ENCODE measurements at places on chromosomes 3 and 15.

- DNase-seq: no peak
Observed at GRCh38 chr3:59401924-59402323, 352.1 kb upstream of the CFAP20DC start.

- DNase-seq: no peak
Observed at GRCh38 chr15:29456255-29456654, 186.6 kb upstream of the NSMCE3 start.

- DNase-seq: no peak
Observed at GRCh38 chr3:31244929-31245817, 287.6 kb upstream of the STT3B start.

GRCh38 chr15:69704229-69704628, 251.6 kb downstream of the RPLP1 start:
- DNase-seq: no peak

GRCh38 chr3:169526246-169526645, 137.3 kb downstream of the MECOM start:
- no peak for DNase-seq

DNA sequence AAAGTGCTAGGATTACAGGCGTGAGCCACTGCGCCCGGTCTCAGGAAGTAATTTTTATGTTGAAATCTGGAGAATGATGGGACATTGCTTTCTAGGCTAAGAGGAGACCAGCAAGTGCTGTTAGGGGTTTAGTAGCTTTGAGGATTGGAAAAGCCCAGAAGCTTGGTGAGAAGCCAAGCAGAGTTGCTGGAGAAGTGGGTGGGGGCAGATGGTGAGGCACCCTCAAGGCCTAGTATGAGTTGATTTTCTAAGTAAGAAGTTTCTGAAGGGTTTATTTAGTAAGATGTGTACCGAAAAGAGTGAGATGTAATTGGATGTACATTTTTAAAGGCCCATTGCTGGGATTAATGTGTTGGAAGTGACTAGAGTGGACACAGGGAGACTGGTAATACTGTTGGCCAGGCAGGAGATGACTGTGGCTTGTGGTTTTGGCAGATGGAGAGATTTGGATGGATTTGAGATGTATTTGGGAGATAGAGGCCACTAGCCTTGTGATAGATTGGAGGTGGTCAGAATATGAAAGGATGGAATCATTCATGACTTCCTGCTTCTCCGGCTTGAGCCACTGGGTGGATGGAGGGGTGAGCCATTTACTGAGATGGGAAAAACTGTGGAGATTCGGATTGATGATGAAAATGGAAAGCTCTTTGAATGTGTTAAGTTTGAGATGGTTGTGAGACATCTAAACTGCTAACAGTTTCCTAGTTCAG, 2.3 kb downstream of the LRRC28 start:
- no peak for DNase-seq

- DNase-seq: no peak
Observed at GRCh38 chr3:158725348-158726011, 6.8 kb downstream of the RARRES1 start.

DNA sequence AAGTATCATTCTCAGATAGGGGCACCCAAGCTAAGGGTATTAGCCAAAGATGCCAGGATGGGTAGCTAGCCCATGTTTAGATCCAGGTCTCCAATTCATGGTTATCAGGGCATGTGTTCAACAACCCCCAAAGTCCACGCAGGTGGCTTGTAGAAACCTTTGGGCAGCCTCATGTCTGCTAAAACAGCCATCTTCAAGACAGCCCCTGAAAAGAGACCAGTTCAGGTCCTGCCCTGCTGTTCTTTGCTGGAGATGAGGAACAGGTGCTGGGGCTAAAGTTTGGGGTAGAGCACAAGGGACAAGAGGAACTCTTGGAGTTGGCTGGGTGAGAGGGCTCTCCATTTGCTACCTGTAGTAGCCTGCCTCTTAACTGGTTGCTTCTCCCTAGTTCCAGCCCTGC, 4.6 kb downstream of the PPM1M start:
- DNase-seq: no peak

DNA sequence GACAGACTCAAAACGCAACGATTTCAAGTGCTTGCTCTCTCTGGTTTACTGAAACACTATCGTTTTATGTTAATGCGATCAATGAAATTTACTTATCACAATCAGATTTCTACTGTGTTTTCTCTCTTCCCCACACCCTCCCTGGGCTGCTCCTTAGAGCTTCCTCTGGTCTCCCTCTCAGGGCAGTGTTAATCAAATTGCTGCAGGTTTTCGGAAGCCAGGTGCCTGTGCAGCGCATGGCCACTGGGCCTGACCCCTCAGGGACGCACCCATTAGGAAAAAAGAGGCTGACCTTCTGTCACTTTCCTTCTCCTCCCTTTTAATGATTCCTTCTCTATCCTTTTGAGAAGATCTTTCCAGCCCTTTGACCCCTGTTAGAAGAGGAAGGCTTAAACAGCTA, 134.5 kb upstream of the ONECUT1 start:
- no peak for DNase-seq

DNA sequence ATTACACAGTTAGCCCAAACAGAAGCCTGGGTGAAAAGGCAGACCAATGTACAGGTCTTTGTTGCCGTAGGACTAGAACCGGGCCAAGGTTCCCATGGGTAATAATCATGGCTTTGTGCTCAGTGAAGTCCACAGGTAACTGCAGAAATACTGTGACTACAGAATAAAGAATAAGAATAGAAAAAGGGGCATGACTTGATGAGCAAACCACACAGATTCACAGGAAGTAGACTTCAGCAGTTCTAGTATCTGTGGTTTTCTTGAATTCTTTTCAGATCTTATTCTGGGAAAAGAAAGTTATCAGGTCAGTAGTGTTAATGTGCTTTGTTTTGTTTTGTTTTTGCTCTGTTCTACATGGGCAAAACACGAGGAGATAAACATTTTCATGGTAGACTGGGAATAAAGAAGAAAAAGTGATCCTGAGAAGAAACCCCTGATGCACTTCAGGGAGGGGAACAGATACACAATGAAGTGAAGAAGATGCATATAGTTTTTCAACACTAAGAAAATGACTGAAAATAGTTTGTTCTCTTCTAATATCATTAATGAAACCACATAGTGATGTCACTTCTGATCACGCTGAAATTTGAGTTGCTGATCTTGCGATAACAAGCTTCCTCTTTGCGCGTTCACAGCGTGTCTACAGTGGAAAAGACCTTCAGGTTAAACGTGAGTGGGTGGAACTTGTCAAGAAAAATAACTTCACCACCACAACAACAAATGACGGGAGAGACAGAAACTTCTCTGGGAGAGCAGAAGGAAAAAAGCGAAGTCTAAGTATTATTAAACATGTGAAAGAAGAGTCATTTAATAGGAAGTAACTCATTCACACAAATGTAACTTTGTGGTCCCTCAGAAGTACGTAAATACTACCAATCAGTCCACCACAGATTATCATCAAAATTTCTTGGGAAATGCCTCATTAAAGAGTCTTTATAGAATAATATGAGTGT, 315.8 kb upstream of the SATB1 start:
- DNase-seq: no peak

DNA sequence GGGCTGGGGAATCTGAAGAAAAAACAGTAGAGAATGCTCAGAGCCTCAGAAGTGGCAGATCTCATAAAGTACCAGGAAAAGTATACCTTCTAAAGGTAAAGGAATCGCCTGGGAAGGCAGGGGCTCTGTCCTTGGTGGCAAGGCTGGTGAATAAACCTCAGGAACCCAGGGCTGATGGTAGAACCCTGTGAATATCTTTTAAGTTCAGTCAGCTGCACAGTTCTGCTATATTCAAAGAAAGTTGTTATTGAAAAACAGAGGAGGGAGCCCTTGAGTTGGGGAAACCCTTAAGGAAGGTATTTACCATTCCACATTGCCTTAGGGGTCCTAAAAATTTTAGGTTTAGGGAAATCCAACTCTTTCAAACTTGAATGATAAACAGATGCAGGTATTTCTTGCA, 31.2 kb downstream of the ZPLD1 start:
- DNase-seq: no peak

- DNase-seq: no peak
Observed at GRCh38 chr15:95019907-95020306, 788.5 kb downstream of the MCTP2 start.

DNA sequence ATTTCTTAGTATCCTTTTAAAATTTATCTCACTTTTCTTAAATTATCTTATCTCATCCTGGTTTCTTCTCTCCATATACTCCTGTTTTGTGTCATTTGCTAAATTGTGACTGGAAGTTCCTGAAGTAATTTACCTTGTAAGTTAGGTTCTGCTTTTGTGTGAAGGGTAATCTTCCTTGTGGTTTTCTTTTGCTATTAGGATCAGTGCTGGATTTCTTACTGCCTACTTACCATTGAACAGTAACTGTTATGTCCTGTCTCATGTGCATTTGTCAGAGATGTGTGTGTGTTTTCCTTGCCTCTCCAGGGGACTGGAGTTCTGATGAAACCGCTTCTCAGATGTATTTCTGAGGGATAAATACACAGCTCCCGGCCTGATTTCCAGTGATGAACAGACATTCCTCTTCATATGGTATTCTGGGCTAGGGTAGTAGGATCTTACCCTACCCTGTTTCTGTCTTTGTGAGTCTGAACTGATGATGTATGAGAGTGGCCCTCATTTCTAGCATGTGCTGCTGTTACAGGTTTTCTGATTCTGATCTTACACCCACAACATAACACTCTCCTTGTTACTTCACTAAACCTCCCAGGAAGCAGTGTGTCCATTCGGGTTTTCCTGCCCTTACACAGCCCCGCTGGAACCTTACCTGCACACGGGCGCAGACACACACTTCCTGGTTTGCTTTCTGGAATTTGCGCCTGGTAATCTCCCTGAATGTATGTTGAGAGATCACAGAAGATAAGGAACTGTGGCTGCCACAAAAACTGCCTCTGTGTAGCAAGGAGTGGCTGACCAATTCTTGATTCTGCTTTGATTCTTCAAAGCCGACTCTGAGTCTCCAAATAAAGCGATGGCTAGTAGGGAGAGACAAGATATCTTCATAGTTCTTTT, 14.7 kb downstream of the PAK2 start:
- DNase-seq: no peak

DNA sequence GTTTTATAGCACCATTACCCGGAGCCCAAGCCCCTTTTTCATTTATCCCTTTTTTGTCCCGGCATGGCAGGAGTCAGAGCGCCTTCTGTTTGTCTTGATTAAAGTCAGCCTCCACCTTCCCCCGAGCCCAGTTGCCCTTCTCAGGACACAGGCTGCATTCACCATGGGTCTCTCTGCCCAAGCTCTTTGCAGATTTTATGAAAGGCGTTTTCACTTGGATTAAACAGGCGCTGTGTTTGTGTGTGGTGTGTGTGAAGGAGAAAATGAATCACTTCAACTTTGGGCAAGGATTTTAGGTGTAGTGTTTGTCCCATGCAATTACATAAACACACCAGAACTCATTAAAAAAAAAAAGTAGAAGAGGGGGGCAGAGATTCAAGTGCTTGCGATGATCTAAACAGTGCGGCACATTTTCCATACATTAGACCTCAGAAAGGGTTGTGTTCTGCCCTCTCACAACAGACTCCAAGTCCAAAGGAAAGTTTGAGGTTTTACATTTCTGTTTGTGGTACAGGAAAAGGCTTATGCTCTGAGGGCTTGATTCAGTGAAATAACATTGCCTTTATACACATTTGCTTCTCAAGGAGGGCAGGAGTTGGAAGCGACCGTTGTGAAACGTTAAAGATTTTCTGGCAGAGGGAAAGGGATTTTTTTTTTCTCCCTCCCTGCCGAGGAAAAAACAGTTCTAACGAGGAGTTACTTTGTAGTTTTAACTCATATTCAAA, 14.5 kb upstream of the IL16 start:
- no peak for DNase-seq

- no peak for DNase-seq
Observed at GRCh38 chr15:96264351-96264798, 66.1 kb upstream of the NR2F2 start.

GRCh38 chr3:9704347-9705322, 1.0 kb downstream of the CPNE9 start:
- DNase-seq: no peak

GRCh38 chr15:70109978-70110377, 12.3 kb upstream of the TLE3 start:
- no peak for DNase-seq

GRCh38 chr3:196667056-196667825, 27.7 kb downstream of the NRROS start:
- DNase-seq: no peak

GRCh38 chr3:31249545-31249944, 283.2 kb upstream of the STT3B start:
- DNase-seq: no peak

DNA sequence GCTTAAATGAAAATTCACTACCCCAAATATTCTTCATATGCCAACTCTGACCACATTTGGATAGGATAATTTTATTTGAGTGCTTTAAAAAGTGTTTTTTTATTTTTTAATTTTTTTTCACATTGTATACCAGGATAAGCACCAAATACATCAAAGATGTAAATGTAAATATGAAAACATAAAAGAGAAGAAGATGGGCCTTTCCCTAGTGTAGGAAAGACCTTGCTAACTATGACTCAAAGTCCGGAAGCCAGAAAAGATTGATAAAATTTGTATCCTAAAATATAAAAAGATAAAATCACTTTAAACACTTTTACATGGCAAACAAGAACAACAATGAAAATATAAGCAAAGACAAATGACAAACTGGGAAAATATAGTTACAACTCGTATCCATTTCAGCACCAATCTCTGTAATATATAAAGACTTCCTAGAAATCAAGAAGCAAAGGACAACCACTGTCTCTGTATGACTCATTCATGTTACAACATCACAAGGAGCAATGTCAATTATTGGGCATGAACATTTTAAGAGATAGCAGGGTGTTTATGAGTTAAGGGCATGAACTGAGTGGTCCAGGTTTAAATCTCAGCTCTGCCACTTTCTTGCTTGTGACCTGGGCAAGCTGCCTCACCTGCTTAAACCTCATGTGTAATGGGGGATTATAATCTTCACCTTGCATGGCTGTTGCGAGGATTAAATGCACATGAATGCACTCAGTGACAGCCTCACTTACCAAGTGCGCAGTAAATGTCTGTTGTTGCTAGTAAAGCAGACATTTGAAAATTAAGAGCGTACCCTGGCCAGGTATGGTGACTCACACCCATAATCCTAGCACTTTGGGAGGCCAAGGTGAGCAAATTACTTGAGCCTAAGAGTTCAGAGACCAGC, 25.3 kb upstream of the ARHGEF3 start:
- no peak for DNase-seq

DNA sequence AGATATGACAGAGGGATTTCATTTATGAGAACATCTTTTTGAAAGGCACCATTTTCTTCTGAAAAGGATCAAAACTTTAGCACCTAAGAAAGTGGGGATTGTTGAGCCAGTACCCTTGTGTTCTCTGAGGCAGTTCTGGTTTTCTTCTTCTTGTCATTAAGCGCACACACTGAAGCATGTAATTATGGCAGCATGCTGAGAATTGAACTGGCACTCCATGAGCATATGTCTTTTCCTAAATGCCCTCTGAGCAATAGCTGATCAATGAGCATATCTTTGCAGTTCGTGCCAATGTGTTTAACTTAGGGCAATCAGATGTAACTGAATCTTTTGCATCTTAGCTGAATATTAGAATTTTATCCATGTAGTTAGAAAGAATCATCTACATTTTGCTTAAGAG, 53.9 kb upstream of the VGLL3 start:
- no peak for DNase-seq
